Stimulated activated CD8-positive, alpha-beta memory T cell treated with anti-CD3 and anti-CD28 coated beads, Interleukin-4, amount 100 ng/mL, for 4 hours (primary cell): ENCODE measurements at places on chromosomes 2 and 18.

- DNase-seq, result no peak
Observed at GRCh38 chr2:212314680-212315079, 223.9 kb downstream of the ERBB4 start.

GRCh38 chr2:222293660-222294630, 4.9 kb downstream of the PAX3 start:
- DNase-seq, result no peak

DNA sequence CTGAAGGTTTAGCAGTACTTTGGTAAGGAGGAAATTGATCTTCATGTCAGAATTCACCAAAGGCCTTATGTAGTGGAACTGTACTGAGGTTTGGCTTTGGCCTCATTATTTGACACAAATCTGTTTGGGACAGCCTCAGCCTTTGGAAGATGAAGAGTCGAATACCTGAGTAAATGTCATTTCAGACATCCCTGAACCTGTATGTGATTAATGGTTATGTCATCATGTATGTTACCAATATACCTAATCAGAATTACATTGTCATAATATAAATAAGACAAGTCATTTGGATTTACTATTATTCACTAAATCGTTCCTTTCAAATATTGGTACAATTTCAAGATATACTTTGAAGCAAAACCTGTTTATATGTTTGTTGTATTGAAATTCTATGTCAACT, 10.6 kb upstream of the ABCA12 start:
- DNase-seq, result no peak

DNA sequence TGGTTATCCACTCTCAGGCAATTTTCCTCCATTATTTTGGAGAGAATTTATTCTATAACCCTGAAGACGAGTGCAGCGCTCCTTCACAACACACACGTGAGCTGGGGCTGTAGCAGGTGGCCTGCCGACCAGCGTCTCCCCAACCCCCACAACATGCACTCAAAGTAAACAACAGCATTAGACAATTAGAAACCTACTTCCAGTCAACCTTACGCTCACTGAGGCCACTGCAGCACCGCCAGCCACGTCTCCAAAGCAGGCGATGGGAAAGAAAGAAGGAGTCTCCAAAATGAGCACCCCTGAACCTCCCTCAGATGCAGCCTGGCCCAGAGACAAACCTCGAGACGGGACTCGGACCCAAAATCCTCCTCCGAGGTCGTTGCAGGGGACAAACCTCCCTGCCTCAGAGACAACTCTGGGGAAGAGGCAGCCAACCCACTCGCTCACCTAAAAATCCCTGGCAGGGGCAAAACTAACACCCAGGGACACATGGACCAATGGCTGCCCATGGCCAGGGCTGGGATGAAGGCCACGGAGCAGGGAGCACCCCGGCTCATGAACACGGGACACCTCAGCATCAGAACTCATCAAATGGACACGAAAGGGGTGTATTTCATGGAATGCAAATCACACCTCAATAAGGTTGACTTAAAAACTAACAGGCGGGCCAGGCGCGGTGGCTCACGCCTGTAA, 2.6 kb downstream of the SLC66A2 start:
- no peak for DNase-seq

GRCh38 chr2:61775956-61776570, 77.8 kb downstream of the FAM161A start:
- DNase-seq, result no peak

- no peak for DNase-seq
Observed at GRCh38 chr2:8152392-8153257, 529.2 kb upstream of the ID2 start.

DNA sequence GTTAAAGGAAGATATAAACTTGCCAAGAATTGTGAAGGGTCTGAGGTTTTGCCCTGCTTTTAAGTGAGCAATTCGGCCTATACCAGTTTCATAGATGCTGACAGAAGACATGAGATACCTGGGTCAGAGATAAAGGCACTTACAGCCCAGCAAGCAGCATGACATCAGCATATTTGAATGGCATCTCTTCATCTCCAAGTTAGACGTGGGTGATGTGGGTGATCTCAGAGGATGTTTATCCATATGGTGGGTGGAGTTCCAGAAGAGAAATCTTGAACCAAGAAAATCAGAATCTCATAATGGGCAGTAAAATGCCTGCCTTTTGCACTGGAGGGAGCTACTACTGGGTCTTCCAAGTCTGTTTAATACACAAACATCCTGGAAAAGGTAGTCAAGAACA, 44.7 kb downstream of the GYPC start:
- DNase-seq, result no peak

DNA sequence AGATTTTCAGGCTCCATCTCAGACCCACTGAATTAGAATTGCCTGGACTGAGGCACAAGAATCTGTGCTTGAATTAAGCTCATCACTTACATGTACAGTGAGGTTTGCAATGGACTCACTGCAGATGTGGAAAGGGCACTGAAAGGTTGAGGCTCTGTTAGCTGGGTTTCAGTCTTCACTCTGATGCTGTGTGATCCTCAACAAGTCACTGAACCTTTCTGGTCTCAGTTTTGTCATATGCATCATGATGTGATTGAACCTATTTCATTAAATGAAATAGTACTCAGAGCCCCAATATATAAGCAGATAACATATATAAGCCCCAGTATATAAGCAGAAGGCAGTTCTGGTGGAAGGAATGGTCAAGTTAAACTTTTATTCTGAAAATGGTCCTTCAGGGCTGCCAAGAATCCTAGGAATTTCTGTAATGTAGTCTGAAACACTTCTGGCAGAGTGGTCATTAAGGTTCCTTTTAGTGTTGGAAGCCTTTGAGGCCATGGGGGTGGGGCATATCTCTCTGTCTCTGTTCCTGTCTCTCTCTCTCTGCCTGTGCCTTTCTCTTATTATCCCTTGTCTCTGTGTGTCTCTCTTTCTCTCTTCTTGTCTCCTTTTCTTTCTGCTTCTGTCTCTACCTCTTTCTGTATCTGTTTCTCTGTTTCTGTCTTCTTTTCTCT, 110.4 kb downstream of the ADCYAP1 start:
- no peak for DNase-seq
